ENCODE measurements at places on chromosomes 7 and 10.

DNA sequence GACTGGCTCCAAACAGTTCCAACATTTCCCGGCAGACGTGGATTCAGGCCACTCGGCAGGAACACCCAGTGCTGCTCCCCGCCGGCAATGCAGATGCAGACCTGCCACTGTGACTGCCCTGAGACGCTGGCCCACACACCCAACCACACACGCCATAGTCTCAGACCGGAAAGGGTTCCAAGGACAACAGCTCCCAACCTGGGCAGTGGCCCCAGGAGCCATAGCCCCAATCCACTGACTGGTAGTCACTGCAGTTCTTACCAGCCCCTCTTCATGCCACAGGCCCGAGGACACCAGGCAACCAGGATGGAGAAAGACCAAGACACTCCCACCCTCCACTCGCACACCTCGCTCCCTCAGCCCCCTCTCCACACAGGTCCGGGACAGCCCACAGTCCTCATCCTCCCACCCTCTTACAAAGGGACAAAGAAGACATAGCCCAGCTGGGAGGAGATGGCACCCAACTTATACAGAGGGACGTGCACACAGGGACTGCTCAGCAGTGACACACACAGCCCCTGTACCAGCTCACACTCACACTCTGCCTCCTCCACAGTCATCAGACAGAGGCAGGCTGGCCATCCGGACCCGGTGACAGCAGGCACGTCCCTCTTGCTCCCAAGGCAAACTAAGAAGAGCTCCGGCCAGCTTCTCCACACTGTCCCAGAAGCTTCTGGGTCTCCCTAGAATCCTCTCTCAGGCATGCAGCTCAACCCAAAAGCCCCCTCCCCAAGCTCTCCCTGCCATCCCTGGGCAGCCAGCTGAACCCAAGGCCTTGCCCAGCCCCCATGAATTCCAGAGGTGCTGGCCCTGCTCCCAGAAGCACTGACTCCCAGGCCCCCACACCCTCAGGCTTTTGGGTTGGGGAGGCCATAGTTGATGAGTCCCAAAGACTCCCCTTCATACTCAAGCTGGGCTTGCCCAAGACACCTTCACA lies 24.8 kb downstream of the KCNH2 start:
- no peak for DNase-seq

GRCh38 chr7:28686418-28686800 lies 271.7 kb downstream of the TRIL start:
- DNase-seq, result no peak

GRCh38 chr10:132447446-132448247 lies 50.6 kb downstream of the PWWP2B start:
- DNase-seq, result peak; percentile 87

DNA sequence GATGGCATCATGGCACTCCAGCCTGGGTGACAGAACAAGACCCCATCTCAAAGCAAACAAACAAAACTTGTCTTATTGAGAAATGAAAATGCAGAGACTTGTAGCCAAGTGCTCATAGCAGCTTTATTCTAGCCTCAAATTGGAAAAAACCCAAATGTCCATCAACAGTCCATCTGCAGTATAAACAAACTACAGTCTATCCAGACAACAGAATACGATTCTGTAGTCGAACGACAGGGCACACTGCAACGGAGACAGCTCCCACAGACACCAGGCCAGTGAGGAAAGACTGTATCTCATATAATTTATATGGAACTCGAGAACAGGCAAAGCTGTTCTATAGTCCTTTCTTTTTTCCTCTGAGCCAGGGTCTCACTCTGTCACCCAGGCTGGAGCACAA lies 40.8 kb upstream of the SUN1 start:
- no peak for DNase-seq

DNA sequence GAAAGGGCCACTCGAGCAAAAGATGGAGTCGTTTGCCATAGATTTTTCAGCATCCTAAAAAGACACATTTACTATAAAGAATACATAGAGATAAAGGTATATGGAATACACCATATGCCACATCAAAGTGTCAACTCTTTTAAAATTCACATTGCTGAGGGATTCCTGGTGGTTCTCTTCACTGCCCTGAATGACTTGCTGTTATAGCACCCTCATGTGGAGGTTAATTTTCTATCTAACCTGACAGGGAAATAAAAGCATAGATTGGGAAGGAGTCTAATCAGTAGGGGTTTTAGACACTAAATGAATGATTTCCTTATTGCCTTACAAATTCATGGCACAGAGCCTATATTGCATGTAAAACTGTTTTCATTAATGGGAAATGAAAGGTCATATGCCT lies 25.9 kb downstream of the DNAH11 start:
- DNase-seq, result no peak

DNA sequence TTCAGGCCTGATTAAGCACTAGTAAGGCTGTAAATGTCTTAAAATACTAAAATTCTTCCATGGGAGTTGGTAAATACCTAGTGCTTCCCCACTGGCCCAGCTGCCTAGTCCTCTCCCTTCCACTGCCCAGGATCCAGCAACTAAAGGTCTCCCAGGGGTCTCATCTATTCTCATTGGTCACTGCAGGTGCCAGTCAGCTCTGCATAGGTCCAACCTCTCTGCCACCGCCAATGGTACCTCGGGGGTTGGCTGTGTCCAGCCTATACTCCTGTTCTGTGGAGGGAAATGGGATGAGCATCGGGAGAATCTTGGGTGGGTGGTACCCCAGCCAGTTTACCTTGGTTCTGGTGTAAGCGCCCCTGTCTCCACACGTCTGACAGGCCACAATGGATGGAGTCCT lies 6.1 kb upstream of the CREB5 start:
- no peak for DNase-seq

GRCh38 chr10:8049045-8049864 lies 5.2 kb upstream of the GATA3 start:
- no peak for DNase-seq
